ENCODE measurements at places on chromosomes 3 and 15. TPM values are rescaled to one million over a fixed set of nuclear protein-coding genes. Genes with fewer than 3 reads are reported as not detected.

The DAPK2 gene
- 3.0 TPM for total RNA-seq

The SLC22A14 gene
- total RNA-seq = 0.19 TPM

The NMNAT3 gene
- total RNA-seq = 6.4 TPM

GRCh38 chr3:8237893-8238292, 263.7 kb upstream of the LMCD1 start:
- no peak for DNase-seq

The SERINC4 gene
- 0.13 TPM for total RNA-seq
